ENCODE measurements at places on chromosomes 2 and 18.

GRCh38 chr18:78675231-78675630 lies 304.4 kb upstream of the SALL3 start:
- DNase-seq: no peak

DNA sequence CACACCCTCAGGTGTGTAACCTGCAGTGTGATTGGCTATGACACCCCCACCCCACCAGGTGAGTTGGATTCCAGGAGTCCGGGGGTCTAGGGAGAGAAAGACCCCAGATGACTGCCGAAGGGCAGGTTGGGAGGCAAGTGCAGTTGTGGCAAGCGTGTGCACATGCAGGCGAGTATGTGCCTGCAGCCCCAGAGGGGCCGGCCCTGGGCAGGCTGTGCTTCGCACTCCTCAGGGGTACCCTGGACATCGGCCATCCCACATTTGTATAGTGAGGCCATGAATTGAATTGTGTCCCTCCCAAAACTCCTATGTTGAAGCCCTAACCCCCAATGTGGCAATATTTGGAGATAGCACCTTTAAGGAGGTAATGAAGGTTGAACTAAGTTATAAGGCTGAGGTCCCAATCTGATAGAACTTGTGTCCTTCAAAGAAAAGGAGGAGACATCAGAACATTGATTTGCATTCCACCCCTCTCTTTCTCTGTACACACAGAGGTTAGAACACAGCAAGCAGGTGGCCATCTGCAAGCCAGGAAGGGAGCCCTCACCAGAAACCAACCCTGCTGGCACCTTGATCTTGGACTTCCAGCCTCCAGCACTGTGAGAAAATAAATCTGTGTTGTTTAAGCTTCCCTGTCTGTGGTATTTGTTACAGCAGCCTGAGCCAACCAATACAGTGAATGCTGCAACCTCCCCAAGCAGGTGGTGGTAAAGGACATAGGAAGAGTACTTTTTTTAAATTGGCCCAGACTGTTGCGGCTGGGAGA lies 241.8 kb downstream of the TFCP2L1 start:
- no peak for DNase-seq

GRCh38 chr2:52498077-52498750 lies 1269.4 kb upstream of the CHAC2 start:
- no peak for DNase-seq

DNA sequence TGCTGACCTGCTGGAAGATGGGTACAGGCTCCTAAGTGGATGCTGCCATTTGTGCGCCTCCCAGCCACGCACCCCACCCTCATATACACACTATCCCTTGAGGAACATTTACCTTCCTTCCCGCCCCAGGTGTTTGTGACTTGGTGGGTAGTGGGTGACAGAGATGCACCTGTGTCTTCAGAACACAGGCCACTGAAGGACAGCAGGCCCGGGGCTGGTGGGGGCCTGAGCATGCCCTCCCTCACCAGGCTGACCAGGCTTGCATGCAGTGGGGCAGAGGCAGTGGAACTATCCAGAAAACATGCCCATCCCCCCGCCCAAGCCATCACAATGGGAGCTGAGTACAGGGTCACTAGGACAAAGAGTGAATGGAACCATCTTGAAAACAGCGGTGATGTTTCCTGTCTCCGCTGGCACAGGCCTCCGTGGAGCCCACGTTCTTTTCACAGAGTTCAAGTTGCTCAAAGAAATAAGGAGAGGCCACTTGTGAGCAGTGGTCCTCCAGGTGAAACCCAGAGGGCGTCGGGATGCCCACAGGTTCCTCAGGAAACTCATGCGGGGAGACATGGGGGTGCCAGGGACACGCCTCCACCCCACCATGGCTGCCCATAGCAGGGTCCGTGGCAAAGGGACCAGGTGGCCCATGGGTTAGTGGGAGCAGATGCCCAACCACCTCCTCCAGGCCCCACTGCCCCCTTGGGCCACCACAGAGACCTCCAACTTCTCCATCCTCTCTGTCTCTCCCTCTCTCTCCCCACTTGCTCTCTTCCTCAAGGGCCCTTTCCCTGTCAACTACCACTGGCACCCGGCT lies 90.9 kb downstream of the MALT1 start:
- DNase-seq: no peak

DNA sequence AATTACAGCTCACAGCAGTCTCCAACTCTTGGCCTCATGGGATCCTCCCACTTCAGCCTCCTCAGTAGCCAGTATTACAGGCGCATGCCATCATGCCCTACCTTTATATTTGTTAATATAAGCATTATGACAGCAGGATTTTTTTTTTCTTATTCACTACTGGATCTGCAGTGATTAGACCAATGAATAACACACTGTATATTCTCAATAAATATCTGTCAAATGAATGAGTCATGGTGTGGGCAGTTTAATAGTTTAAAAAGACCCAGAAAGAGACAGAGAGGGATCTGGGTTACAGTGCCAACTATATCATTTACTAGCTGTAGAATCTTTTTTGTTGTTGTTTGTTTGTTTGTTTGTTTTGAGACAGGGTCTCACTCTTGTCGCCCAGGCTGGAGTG lies 62.4 kb upstream of the LTBP1 start:
- DNase-seq: no peak

- DNase-seq: no peak
These were observed 393.4 kb downstream of the ALK start for GRCh38 chr2:29527947-29528346.

GRCh38 chr2:3585261-3586109 lies 9.4 kb upstream of the COLEC11 start:
- DNase-seq: peak; percentile 43

DNA sequence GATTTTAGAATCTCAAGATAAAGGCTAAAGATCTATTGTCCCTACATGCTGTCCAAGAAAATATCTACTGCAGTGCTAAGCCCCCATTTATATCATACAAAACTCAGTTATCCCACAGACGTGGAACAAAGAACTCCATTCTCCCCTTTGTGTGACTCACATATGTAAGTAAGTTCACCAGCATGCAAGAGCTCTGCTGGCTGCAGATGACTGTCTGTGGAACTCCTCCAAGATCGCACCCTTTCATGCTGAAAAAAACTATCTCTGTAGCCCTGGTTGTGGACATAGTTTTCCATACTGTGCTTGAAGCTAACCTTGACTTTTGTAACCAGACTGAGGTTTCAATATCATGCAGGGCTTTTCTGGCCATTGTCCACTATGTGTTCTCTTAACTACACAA lies 207.1 kb downstream of the ZNF521 start:
- DNase-seq: no peak

DNA sequence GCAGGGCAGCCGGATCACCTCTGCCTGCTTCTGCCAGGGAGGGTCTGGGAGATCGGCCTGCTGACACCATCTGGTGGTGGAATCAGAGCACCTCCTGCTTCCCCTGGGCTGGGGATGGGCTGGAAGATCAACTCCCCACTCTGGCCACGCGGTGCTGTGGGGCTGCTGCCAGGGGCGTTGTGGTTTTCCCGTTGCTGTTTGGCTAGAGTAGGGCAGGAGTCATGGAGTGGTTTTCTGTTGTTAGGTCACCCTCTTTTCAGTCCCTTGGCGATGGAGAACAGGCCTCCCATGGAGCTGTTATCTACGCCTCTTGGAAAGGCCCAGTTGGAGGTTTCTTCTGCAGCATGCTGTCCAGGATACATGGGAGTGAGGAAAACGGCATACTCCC lies 15.2 kb downstream of the BCL2L11 start:
- DNase-seq: no peak

DNA sequence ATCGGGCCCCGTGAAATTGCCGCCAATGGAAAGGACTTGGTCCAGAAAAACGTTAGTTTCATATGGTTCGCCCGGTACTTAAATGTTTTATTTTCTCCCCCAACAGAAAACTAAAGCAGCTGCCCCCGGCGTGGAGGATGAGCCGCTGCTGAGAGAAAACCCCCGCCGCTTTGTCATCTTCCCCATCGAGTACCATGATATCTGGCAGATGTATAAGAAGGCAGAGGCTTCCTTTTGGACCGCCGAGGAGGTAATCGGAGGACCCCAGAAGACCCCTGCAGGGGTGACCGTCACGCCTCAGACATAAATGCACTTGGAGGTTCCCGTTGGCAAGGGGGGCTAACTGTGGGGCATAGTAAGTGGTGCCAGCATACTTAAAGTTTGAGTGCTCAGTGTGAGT lies 742 bp downstream of the RRM2 start:
- DNase-seq: no peak

GRCh38 chr18:39199231-39199855 lies 1633.7 kb upstream of the CELF4 start:
- DNase-seq: no peak

- peak; percentile 37 for DNase-seq
These were observed 39.6 kb upstream of the SCN1A start for GRCh38 chr2:166167449-166167848.

DNA sequence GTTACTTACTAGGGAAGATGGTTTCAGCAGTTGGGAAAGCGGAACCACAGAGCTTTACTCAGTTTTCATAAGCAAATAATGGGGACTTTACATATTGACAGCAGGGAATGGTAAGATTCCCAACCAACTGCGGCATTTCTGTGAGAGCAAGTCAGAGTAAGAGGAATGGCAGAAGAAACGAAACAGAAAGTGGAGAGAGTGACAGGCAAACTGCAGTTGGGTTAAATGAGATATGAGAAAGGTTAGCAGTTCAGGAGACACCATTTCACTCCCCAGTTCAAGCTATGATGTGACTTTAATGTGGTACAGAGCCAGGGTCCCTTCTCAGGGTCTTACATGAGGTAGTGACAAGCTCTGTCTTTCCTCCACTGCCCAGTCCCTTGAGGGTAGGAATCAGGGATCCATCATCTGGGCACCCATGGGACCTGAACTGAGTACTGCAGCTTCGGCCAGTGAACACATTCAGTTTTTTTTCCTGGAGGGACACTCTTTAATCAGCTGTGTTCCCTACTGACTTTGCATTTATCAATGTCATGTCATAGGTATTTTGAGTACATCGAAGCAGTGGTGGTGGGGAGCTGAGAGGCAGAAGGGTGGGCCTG lies 33.0 kb upstream of the GREB1 start:
- peak; percentile 34 for DNase-seq

GRCh38 chr2:7882296-7882695 lies 799.6 kb upstream of the ID2 start:
- no peak for DNase-seq

GRCh38 chr18:75269696-75270095 lies 59.1 kb downstream of the TSHZ1 start:
- DNase-seq: no peak

DNA sequence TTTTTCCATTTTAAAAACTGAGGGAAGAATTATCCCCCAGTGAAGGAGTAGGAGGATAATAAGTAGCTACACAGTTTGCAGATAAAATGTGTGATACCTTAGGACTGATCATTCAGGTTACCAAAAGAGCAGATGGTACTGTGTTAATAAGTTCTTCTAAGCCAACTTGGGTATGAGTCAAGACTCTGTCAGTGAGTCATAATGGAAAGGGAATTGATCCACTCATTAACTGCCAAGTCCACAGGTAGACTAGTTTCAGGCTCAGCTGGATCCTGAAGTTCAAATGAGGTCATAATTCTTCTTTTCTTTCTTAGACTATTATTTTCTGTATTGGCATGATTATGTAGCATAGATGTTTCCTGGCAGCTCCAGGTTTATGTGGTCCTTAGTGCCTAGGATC lies 142.4 kb upstream of the ALPP start:
- DNase-seq: no peak

DNA sequence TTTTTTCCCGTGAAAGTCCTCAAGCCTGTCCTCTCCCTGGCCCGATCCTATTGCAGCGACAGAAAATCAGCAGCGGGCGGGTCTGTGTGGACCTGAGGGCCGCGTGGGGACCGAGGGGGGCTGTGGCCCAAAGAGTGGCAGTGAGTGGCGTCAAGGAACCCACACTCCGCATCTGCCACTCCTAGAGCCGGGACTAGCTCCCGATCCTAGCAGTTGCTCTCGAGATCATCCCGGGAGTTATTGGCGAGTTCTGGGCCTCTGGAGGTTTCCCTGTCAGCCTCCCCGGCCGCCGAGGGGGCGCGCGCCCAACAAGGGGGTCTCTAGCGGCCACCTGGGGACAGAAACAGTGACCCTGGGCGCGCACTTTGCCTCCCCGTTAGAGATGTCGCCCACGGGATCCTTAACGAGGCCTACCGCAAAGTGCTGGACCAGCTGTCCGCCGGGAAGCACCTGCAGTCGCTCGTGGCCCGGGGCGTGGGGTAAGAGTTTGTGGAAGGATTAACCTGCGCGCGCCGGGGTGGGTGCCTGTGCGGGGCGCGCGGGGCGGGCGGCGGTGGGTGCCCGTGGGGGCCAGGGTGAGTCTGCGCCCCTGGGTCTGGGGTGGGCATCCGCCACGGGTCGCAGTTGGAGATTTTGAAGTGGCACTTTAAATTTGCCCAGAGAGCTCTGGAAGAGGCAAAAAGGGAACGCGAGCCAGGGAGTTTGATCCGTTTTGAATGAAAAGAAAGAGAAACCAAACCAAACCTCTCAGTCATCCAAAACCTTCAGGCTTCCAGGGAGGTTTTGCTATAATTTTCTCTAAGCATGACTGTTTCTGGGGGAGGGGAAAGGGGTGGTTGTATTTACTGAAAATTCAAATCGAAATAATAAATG lies 3.5 kb downstream of the ADCYAP1 start:
- DNase-seq: peak; percentile 61

- no peak for DNase-seq
These were observed 856.3 kb downstream of the TMEM182 start for GRCh38 chr2:103618112-103618511.

GRCh38 chr18:79515331-79515730 lies 119.6 kb downstream of the NFATC1 start:
- DNase-seq: no peak

DNA sequence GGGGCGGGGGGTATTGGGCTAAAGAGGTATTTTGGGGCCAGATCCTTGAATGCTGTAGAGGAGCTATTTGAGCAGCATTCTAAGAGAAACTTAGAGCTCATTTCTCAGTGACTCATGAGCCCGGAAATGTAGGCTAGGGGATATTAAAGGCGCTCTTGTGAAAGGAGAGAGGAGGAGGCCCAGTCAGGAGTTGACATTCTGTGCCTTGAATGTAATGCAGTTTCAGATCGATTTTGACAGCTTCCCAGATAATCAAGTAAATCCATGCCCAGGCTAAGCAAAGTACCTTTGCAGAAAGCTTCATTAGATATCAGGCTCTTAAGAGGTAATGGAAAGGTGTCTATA lies 1.5 kb downstream of the CAB39 start:
- peak; percentile 66 for DNase-seq

- DNase-seq: no peak
These were observed 490.6 kb upstream of the LINC00305 start for GRCh38 chr18:64639536-64639935.

DNA sequence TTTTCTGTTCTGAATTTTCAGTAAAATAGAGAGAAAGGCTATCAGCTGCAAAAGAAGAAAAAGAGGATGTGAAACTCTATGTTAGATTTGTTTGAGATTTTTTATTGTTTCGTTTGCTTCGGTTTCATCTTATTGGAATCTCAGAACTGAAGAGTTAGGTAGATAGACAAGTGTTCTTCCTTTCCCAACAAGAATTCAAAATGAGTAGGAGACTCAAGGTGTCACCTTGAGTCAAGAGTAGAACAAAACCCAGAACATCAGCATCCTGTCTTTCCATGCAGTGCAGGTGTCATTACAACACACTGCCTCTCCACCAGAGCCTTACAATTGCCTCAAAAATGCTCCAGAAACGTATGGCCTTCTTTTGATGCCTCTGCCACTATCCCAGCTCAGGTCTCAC lies 21.1 kb downstream of the NBAS start:
- no peak for DNase-seq

Data from eye (tissue), 1 donor.